ENCODE measurements at places on chromosomes 12 and 14. TPM values are rescaled to one million over a fixed set of nuclear protein-coding genes. Genes with fewer than 3 reads are reported as not detected.

The CLEC4D gene
- total RNA-seq: 0.30 TPM

The BHLHE41 gene
- total RNA-seq: 31.2 TPM

The PROX2 gene
- not detected for total RNA-seq

DNA sequence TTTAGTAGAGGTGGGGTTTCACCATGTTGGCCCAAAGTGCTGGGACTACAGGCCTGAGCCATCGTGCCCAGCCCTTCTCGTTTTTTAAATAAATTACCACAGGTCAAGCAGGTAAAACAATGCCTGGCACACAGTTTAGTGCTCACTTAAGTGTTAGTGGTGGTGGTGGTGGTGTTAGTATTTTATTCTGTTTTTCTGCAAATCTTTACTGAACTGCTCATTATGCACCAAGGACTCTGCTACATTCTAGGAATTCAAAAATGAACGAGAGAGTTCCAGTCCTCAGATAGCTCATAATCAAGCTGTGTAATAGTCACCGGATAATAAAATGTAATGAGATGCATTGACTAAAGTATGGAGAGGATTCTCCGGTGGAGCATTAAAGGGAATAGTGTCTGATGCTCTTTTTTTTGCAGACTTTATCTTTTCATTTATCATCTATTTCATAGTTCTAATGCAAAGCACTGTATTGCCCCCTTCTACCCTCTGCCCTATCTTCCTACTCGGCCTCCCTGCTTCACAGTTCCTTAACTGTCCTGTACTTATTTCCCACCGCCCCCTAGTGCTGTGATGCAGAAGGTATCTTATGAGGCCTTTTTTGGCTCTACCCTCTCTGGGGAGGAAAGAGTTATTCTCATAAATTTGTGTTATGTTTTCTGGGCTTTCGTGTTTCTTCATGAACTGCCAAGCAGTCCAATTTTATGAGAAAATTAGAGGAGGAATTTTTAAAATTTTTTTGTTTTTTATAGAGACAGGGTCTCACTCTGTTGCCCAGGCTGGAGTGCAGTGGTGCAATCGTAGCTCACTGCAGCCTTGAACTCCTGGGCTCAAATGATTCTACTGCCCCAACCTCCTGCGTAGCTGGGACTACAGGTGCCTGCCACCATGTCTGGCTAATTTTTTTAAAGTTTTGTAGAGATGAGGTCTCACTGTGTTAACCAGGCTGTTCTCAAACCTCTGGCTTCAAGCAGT, 1.0 kb downstream of the ITFG2 start:
- no peak for DNase-seq
- peak overlapping the region; percentile 92 for H3K27ac ChIP-seq
- H3K36me3 ChIP-seq: no peaks in the 10 kb centered on the region
- peaks cover 5% of the 10 kb centered on the region for H3K4me1 ChIP-seq
- H3K27me3 ChIP-seq: no peaks in the 10 kb centered on the region
- H3K4me3 ChIP-seq: peak overlapping the region; percentile 69

DNA sequence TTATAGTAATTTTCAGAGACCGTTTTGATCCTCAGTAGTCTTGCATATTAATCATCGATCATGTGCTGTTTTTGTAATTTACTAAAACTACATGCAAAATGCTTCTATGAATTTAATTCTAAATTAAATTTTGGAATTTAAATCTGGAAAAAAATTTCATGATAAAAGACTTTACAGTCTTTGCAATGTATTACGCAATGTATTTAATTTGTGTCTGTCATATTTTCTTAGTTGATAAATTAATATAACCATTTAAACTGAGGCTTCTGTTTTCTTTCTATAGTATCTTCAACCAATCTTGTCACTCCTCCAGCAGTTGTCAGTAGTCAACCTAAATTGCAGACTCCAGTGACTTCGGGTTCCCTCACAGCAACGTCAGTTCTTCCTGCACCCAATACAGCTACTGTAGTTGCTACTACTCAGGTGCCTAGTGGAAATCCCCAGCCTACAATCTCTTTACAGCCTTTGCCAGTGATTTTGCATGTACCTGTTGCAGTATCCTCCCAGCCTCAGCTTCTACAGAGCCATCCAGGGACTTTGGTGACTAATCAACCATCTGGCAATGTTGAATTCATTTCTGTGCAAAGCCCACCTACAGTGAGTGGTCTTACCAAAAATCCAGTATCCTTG, 94.8 kb downstream of the ATF7IP start:
- no peaks in the 10 kb centered on the region for H3K27me3 ChIP-seq
- H3K4me1 ChIP-seq: no peaks in the 10 kb centered on the region
- no peak overlapping the region for H3K27ac ChIP-seq
- no peaks in the 10 kb centered on the region for H3K36me3 ChIP-seq
- DNase-seq: no peak

- no peaks in the 10 kb centered on the region for H3K27me3 ChIP-seq
- peak overlapping the region; percentile 72 for H3K4me3 ChIP-seq
- H3K27ac ChIP-seq: peak overlapping the region; percentile 99
- H3K36me3 ChIP-seq: no peaks in the 10 kb centered on the region
- peak; percentile 35 for DNase-seq
Measured at GRCh38 chr12:753611-754472, 1.5 kb downstream of the WNK1 start.

GRCh38 chr12:53065975-53066931, 12.9 kb downstream of the SPRYD3 start:
- H3K36me3 ChIP-seq: no peaks in the 10 kb centered on the region
- DNase-seq: peak; percentile 89
- no peak overlapping the region for H3K4me3 ChIP-seq
- H3K27me3 ChIP-seq: no peaks in the 10 kb centered on the region

- DNase-seq: no peak
- no peaks in the 10 kb centered on the region for H3K4me1 ChIP-seq
- no peak overlapping the region for H3K27ac ChIP-seq
Measured at GRCh38 chr12:4820971-4821370, 88.7 kb upstream of the KCNA1 start.

DNA sequence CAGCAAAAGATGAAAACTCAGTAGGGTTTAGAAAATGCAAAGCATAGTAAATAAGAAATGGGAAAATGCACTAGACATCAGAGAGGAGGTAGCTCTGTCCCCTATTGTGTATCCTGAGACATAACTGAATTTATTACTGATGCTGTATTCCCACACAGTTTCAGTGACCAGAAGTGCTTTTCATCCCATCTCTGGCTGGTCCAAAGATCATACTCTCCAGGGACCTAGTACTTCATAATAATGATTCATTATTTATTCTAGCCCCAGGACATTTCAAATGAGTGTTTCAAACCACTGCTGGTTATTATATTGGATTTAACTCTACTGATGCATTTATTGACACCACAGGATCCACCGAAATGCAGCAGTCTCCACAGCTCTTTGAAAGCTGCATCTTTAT, 163.3 kb downstream of the PAWR start:
- no peak overlapping the region for H3K27ac ChIP-seq
- no peaks in the 10 kb centered on the region for H3K36me3 ChIP-seq
- H3K27me3 ChIP-seq: no peaks in the 10 kb centered on the region
- H3K4me3 ChIP-seq: no peak overlapping the region

GRCh38 chr14:25933731-25934130, 664.1 kb downstream of the NOVA1 start:
- no peak overlapping the region for H3K27ac ChIP-seq
- no peaks in the 10 kb centered on the region for H3K4me1 ChIP-seq
- no peak for DNase-seq

DNA sequence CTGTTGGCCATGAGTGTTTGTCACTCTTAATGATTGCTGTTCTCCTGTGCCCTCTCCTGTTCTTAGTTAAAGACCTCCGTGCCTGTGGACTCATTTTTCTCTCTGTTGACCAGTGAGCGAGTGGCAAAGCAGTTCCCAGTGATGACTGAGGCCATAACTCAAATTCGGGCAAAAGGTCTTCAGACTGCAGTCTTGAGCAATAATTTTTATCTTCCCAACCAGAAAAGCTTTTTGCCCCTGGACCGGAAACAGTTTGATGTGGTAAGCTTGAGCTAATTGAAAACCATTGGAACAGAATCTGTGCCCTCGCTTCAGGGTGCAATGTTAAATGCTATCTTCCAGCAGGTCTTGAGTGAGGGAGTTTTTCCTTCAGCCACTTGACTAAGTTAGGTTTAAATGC, 19.8 kb downstream of the ACAD10 start:
- H3K36me3 ChIP-seq: no peaks in the 10 kb centered on the region
- no peaks in the 10 kb centered on the region for H3K27me3 ChIP-seq
- no peak overlapping the region for H3K4me3 ChIP-seq

- H3K36me3 ChIP-seq: no peaks in the 10 kb centered on the region
- H3K4me3 ChIP-seq: no peak overlapping the region
- no peak for DNase-seq
- H3K4me1 ChIP-seq: no peaks in the 10 kb centered on the region
Measured at GRCh38 chr12:93447555-93448290, 6.0 kb upstream of the UBE2N start.

DNA sequence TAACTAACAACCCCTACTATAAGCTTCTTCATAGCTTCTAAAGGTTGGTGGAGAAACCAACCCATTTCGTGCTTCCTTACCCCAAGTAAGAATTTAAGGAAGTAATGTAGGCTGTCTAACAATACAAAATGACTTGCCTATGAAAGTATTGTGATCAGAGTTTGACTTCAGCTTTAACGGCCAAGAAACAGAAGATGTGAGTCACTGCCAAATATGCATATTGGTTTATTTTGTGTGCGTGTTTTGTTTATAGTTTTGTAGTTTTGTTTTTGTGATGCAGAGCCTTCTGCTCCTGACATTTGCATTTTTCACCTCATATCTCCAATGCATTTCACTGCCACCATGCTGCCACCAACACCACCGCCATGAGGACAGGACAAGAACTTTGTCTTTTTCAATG, 146.0 kb downstream of the FBXL14 start:
- H3K4me1 ChIP-seq: no peaks in the 10 kb centered on the region
- no peaks in the 10 kb centered on the region for H3K36me3 ChIP-seq
- H3K27me3 ChIP-seq: no peaks in the 10 kb centered on the region
- no peak for DNase-seq
- no peak overlapping the region for H3K4me3 ChIP-seq

DNA sequence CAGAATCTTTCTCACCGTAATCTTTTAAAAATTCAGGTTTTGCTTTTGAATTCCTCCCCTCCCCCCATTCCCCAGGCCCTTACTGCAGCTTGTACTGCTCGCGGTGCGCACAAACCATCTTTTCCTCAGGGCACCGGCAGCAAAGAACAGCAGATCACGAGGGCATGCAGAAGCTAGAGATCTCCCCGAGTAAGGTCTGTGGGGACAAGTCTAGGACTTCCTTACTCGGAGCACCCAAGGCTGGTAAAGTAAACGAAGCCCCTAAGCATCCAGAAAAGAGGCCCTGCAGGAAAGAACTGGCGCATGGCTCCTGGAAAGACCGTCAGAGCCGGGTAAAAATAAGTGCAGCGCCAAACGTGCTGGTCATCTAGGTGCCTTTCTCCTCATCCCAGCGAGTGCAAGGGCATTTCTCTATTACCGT, 727 bp downstream of the LDHB start:
- H3K27ac ChIP-seq: peak overlapping the region; percentile 90
- peak overlapping the region; percentile 68 for H3K4me3 ChIP-seq
- peak; percentile 18 for DNase-seq

GRCh38 chr14:70770490-70770889, 38.8 kb downstream of the MAP3K9 start:
- H3K27ac ChIP-seq: no peak overlapping the region
- H3K4me3 ChIP-seq: no peak overlapping the region
- DNase-seq: no peak
- H3K36me3 ChIP-seq: no peaks in the 10 kb centered on the region
